ENCODE measurements at places on chromosomes 4 and X.

DNA sequence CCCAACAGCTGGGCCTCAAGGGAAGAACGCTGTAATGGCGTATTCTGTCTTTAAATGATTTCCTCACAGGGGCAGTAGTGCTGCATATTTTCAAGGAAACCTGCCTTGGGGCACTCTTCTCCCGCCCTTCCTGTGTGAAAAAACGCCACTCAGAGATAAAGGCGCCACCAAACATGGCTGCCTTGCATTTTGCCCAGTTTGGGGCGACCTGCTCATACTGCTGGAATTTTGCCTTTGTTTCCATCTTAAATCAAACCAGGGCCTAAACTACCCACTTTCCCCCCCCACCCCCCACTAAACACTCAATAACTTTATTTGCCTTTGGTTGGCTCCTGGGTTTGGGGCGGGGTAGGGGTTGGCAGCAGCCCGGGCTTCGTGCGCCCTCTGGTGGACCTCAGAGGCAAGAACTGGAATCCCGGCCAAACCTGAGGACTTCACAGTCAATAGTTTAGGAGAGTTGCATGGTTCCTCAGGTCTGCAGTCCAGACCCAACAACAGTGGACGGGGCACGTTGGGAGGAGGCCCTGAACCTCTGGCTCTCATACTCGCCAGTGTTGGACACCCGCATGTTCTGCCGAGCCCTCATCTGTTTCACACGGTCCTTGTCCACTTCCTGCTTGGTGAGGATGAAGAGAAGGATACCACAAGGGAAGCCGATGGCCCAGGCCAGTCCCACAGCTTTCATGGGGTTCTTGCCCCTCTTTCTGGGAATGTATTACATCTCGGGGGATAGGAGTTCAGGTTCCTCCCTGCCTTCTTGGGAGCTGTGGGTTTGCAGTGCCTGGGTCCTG lies 220.1 kb upstream of the STK26 start:
- DNase-seq = peak; percentile 17

GRCh38 chrX:108447303-108447702 lies 7.7 kb downstream of the COL4A5 start:
- no peak for DNase-seq

DNA sequence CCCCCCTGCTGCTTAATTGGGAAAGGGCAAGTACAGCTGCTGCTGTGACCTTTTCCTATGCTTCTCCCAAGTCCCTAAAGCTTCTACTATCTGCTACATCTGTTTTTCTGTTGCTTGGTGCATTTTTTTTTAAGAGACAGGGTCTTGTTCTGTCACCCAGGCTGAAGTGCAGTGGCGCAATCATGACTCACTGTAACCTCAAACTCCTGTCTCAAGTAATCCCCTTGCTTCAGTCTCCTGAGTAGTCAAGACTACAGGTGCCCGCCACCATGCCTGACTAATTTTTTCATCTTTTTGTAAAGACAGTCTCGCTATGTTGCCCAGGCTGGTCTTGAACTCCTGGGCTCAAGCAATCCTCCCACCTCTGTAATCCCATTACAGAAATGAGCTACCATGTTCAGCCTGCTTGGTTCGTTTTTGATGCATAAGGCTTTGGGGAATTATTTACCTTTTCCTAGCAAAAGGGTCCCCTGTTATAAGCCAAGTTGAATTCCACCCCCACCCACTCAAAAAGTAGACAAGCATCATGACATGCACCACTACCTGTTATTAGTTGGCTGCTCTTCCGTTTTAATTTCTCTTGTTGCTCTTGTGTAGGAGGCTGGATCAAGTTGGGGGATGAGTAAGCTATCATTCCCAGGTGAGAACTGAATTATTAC lies 39.6 kb downstream of the DGKK start:
- DNase-seq = no peak

GRCh38 chr4:147822128-147822527 lies 90.2 kb downstream of the ARHGAP10 start:
- DNase-seq = no peak

DNA sequence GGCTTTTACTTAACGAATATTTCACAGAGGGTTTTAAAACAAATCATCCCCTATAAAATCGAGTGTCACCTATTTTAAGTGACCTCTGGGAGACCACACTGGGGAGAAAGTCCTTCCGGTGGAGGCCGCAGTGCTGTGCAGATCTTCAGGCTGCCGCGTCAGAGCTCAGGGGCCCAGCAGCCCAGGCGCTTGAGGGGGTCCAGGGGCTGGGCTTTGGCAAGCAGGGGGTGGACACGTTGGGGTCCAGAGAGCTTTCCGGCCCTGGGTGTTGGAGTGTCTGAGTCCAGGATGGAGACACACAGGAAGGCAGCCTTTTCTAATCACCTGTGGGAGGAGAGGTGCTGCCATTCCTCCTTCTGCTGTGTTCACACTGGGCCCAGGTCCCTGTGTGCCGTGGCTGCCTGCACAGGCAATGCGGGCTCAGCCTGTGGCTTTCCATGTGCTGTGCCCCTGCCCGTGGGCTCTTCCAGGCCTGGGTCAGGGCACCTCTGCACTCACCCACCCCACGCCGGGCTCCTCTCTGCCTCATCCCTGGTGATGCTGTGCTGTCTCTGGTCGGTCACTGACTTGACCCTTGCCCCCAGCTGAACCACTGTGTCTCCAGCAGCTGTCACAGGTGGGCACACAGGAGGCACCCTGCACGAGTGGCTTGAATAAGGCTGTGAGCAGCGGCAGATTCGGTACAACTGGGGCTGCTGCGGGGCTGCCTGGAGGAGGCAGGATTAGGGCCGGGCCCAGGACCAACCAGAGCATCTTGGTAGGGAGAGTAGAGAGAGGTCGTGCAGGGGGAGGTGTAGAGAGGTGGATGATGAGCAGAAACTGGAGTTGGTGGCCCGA lies 10.0 kb downstream of the HTRA3 start:
- no peak for DNase-seq
